ENCODE measurements at places on chromosomes 3 and 15.

- no peak for DNase-seq
Measured at GRCh38 chr15:64754663-64755426, 20.5 kb downstream of the RBPMS2 start.

DNA sequence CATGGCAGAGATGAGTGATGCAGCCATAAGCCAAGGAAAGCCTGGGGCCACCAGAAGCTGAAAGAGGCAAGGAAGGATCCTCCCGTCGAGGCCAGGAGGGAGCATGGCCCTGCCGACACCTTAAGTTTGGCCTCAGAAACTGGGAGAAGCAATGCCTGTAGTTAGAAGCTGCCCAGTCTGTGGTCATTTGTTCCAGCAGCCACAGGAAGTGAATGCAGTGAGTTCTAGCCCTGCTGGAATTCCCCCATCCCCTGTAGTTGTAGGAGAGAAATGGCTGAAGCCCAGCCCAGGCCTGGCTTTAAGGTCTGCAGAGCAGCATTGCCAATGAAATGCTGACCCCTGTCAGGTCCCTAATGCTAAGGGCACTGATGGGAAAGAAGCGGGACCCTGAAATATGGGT lies 12.2 kb upstream of the CHSY1 start:
- no peak for DNase-seq

- no peak for DNase-seq
Measured at GRCh38 chr15:87597346-87598052, 659.0 kb downstream of the NTRK3 start.

- DNase-seq, result no peak
Measured at GRCh38 chr3:132164469-132165092, 129.8 kb upstream of the CPNE4 start.

GRCh38 chr3:177197727-177198460 lies 612 bp upstream of the TBL1XR1 start:
- no peak for DNase-seq

DNA sequence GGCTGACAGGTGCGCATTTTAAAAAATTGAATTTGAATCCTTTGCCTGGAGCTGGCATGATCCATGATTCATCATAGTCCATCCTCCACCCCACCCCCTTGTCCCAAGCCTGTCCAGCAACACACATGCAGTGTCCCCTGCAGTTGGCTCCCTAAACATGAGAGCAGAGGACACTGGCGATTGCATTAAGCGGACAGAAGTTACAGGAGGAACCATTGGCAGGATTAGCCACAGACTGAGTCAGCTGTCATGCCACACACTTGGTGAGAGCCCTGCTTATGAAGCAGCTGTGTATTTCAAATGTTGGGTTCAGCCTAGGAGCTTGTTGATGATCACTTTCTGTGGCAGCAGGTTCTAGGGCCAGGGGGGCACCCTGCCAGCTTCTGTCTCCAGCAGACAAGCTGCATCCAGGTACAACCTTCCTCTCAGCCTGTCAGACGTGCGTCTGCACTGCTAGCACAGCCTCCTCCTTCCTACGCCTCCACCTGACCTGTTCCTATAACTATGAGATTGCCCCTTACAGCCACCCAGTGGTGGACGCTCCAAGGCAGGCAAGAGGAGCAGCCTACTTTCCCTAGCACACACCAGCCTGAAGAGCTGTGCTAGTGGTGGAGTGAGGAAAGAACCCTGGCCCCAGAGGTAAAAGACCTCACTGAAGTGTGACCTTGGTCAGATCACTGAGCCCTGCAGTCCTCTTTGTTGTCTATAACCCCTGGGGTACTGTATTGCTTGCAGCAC lies 121.9 kb downstream of the SLCO3A1 start:
- no peak for DNase-seq

GRCh38 chr15:67411486-67411885 lies 109.4 kb upstream of the C15orf61 start:
- no peak for DNase-seq

DNA sequence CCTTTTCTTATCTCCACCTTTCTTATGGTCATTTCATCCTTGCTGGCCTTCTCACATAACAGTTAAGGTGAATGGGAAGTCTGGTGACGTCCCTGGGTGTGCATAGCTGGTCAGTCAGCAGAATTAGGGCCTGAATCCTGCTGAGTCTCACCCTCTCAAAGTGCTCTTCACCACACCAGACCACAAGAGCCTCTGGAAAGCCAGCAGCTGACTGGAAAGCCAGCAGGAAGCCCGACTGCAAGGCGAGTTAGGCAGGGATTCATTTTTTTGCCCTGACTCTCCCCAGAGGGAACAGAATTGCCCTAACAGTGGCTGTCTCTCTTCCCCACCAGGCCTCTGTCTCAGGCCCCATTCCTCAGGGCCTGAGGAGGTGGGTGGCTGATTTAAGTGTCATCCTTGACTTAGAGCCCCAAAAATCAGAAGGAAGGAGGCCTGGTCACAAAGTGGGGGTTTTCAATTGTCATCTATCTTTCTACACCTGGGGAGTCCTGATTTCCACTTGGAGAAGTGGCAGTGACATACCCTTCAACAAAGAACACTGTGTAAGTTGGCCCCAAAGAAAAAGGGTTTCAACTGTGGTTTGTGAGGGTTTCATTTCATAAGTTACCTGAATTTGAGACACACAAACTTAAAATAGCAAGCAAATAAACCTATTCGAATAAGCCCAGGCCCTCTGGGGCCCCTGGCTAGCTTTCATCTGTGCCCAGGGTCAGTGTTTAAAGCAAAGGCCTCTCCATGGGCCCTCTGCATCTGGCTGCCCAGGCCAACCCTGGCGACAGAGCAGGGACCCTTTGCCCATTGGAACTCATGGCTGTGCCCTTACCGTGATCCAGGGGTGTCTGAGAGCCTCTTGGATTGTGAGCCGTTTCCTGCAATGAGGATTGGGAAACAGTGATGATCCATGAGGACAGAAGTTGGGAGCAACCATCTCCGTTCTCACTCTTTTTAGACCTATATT lies 90.5 kb upstream of the HERC1 start:
- DNase-seq, result no peak

GRCh38 chr15:57692709-57693108 lies 13.8 kb upstream of the POLR2M start:
- DNase-seq, result no peak

DNA sequence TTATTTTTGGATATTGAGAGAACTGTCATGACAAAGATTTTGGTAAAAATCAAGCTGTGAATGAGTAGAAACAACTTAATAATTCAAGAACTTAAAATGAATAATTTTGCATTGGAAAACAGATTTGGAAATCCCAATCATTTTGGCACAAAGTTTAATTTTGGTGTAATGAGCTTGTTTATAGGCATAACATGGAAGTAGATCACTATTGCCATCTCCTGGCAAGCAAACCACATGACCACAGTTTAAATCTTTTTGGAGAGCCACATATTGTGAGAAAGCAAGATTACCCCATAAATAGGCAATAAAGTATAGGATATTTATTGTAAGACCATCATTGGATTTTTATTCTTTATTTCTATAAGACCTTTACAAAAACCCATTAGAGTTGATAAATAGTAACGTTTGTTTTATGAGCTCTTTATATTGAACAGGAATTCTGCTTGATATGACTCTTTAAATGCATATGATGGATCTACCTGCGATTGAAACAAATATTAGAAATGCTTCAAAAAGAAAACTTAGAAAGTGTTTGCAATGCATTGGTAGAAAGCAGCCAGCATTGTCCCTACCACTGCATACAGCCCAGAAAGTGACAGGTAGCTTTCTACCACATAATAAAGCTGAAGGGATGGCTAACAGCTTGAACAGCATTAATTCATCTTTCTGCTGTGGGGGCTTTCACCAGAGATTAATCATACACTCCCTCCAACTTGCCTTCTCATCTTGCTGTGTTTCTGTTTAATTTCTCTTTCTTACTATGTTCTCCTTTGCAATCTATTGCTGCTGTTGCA lies 766.8 kb downstream of the TBL1XR1 start:
- DNase-seq, result peak; percentile 51

- DNase-seq, result no peak
Measured at GRCh38 chr15:71111950-71112349, 3.3 kb upstream of the THSD4 start.

DNA sequence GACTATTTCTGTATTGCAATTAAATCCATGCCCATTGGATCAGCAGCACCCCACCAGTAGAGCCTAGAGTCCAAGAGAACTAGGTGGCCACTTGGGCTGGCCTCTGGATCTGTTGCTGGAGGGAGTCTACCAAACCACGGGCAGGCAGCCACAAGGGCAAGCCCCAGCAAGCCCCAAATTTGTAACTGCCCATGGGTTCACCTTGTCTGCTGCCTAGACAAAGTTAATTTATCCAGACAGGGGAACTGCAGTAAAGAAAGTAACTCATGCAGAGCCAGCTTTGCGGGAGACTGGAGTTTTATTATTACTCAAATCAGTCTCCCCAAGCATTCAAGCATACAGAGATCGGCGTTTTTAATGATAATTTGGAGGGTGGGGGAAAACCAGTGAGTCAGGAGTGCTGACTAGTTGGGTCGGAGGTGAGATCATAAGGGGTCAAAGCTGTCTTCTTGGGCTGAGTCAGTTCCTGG lies 74.0 kb upstream of the TERB2 start:
- DNase-seq, result no peak

- no peak for DNase-seq
Measured at GRCh38 chr3:64422192-64422591, 196.9 kb upstream of the PRICKLE2 start.

DNA sequence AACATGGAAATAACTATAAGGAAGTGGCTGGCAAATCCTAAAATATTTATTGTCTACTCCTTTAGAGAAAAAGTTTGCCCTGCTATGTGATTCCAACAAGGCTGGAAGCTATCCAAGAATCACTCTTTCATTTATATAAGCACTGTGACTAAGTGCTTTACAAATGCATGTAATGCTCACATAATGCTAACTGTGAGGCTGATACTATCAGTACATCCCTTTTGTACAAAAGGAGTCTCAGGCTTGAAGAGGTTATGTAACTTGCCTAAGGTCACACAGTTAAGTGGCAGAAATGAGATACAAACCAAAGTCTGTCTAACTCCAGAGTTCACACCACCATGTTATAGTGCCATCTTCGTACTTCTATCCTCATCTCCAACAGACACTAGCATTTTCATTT lies 17.0 kb downstream of the TOPBP1 start:
- DNase-seq, result peak; percentile 55

Measured in AG09309 (cell line).